ENCODE measurements at places on chromosomes 13 and 19.

- no peak for DNase-seq
Observed at GRCh38 chr19:19324059-19324770, 3.6 kb downstream of the MAU2 start.

- DNase-seq, result no peak
Observed at GRCh38 chr13:47796816-47797215, 204.3 kb downstream of the SUCLA2 start.

GRCh38 chr19:40862785-40863184 lies 12.5 kb upstream of the CYP2A6 start:
- peak; percentile 40 for DNase-seq

- no peak for DNase-seq
Observed at GRCh38 chr13:99652141-99652540, 150.9 kb downstream of the TM9SF2 start.

DNA sequence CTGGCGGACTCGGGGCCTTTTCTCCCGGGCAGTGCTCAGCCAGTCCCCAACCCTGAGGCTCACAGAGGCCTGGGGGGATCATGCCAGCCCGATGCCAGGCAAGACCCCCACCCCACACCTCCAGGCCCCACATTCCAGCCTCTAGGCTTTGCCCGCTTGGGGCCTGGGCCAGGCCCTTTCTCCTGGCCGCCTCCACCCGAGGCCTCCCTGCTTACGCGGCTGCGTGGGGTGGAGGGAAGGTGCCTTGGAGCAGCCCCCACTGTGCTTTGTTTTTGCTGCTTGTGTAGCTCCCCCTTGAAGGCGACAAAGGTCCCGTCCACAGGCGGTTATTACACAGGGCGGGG lies 38.4 kb downstream of the SMIM24 start:
- no peak for DNase-seq

- peak; percentile 63 for DNase-seq
Observed at GRCh38 chr19:13026462-13027370, 31.4 kb downstream of the NFIX start.

GRCh38 chr19:16573925-16574324 lies 1.7 kb upstream of the SLC35E1 start:
- DNase-seq, result no peak

DNA sequence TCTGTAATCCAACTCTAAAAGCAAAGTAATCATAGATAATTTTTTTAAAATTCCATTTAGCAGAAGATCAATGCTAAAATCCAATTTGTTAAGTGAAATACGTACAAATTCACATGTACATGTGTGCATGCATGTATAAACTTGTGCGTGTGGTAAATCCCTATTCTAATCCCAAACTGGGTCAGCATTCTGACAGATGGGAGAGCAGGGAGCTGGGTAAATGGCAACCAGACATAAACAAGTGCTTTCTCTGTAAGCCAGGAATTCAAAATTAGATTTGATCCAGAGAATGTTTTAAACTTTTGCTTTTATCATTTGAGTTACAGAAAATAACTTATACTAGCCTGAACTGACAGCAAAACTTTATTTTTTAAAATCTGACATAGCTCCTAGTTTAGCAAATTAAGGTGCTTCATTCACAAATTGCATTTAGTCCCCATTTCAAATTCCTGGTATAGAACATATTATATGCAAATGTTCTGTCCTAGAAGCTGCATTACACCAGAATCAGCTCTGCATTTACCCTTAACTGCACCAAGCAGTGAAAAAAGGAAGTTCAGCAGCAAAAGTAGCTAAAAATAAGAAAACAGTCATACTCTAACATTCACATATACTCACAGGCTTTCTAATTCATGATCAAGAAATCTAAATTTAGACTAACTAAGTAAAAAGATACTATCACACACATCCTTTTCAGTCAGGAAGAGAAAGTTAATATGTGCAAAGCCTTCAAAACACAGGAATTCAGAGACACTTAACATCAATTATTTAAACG lies 32.6 kb downstream of the UBL3 start:
- DNase-seq, result no peak

DNA sequence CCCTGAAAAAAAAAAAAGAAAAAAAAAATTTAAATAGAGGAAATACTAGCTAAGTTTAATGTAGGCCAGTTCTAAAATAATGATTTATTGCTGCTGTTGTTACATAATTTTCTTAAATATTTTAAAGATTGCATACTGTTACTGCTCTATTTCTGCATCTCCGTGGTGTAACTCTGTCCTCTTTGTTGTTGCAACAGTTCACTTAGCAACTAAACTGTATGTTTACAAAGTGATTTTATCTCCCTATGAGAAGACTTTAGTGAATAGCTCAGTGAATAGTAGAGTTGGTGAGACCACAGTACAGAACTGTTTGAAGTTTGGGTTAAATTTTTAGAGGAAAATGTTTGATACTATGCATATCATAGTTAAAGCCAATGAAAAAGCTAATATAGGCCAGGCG lies 19.4 kb downstream of the BRCA2 start:
- DNase-seq, result peak; percentile 6

DNA sequence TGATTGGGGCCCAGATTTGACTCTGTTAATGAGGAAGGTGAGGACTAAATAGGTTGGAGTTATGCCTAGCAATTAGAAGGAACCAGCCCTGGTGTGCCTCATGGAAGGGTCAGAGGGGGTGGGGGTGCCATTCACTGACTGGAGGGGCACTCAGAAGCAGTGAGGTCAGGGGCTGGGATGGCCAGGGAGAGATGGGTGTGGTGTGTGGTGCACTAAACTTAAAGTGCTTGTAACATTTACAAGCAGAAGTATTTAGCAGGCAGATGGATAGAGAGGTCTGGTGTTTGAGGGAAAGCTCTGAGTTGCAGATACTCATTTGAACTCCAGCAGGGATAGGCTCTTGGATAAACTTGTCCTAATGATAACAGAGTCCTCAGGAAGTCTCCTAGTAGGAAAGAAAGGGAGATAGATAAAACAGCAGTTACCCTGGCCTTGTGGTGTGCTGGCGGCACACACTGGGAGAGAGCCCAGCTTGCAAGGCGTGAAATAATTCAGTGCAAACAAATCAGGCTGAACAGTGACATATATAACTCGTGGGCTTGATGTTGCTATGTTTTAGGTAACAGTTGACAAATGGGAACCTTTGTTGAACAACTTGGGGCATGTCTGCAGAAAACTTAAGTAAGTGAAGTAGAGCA lies 20.0 kb upstream of the UPF3A start:
- DNase-seq, result no peak

GRCh38 chr13:59856281-59856810 lies 307.4 kb downstream of the DIAPH3 start:
- DNase-seq, result no peak

GRCh38 chr13:82220641-82221040 lies 1661.6 kb downstream of the SLITRK1 start:
- no peak for DNase-seq

- DNase-seq, result no peak
Observed at GRCh38 chr13:89783221-89783755, 1564.2 kb upstream of the MIR17HG start.

DNA sequence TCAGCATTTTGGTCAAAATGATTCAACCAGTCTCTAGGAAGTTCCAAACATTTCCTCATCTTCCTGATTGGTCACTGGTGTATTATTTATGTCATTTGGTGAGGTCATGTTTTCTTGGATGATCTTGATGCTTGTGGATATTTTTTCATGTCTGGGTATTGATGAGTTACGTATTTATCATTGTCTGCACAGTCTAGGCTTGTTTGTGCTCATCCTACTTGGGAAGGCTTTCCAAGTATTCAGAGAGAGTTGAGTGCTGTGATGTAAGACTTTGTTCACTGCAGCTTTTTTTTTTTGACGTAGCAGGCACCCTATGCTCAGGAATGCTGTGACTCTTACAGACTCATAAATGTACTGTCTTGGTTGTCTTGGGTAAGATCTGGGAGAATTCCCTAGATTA lies 509.5 kb downstream of the SLITRK1 start:
- DNase-seq, result peak; percentile 21

All from fibroblast of mammary gland (primary cell).